ENCODE measurements at places on chromosomes 13 and 19.

DNA sequence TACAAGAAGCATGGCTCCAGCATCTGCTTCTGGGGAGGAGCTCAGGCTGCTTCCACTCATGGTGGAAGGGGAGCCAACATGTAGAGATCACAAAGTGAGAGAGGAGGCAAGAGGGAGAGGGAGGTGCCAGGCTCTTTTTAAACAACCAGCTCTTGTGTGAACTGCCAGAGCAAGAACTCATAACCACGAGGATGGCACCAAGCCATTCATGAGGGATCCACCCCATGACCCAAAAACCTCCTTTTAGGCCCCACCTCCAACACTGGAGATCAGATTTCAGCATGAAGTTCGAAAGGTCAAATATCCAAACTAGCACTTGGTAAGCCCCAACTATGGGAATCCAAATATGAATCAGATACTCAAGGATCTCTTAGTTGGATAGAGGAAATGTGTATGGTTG, 131.2 kb downstream of the RXFP2 start:
- DNase-seq: no peak

GRCh38 chr13:60175571-60175970, 11.8 kb upstream of the DIAPH3 start:
- DNase-seq: no peak

- no peak for DNase-seq
These were observed 133.2 kb downstream of the MRPL57 start for GRCh38 chr13:21309542-21310172.

DNA sequence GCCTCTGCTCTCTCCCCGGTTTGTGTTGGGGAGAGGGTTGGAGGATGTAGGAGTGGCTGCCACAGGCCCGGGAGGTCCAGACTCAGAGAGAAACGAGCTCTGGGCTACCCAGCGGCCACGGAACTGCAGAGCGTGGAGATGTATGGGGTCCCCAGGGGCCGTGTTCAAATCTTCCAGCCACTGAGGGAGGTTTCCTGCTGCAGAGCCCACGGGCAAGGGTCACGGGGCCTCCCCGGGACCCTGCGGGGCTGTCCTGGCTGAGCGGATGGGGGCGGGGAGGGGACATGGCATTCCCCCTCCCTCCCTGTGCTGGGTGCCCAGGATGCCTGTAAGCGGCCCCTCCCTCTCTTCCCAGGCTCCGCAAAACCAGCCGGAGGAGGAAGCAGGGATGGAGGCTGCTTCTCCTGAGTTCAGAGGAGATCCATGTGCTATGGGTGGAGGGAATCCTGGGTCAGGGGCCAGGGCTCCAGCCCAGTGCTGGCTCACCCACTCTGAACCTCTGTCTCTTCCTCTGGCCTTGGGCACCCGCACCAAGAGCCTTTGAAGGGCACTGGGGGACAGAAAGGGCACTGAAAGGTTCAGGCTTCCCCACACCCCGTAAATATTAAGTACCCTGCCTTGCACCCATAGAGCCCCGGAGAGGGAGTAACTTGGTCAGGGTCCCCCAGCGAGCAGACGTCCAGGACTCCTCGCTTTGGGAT, 22.6 kb downstream of the SMIM24 start:
- no peak for DNase-seq

GRCh38 chr13:32159137-32159869, 127.7 kb downstream of the FRY start:
- no peak for DNase-seq

DNA sequence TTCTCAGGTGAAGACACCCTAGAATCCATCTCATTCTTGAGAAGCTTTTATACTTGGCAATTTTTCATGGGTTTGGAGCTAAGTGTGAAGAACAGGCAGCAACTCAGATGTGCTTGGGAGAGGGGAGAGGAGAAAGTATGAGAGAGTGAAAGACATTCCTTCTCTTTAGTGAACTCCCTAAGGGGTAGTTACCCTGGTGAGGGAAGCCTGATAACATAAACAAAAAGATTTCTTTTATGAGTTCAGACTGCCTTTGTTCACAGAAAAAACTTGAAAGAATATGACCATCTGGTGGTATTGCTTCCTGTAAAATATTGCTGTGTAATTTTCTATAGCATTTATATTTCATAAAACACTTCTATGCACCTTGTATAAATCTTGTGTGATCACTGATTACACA, at the start of gene STOML3:
Gene STOML3, minus strand, starts transcription at position 139 of the 400 bp plus-strand sequence. Its CDS starts 110 bp downstream, at position 29.
- no peak for DNase-seq

DNA sequence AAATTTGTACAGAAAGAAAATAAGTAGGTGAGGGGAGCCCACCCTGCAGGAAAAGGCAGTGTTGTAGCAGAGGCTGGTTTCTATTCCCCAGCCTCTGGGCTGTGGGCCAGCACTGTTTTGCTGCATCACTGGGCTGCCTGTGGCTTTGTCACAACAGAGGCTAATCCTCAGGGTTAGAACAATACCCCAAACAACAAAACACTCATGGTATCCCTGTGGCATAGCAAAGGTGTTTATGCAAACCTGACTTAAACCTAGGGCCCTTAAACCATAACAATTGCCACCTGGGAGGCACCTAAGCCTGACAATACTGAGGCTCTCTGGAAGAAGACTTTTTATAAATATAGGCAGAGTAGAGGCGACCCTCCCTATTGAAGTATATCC, 314.7 kb downstream of the OLFM4 start:
- no peak for DNase-seq

DNA sequence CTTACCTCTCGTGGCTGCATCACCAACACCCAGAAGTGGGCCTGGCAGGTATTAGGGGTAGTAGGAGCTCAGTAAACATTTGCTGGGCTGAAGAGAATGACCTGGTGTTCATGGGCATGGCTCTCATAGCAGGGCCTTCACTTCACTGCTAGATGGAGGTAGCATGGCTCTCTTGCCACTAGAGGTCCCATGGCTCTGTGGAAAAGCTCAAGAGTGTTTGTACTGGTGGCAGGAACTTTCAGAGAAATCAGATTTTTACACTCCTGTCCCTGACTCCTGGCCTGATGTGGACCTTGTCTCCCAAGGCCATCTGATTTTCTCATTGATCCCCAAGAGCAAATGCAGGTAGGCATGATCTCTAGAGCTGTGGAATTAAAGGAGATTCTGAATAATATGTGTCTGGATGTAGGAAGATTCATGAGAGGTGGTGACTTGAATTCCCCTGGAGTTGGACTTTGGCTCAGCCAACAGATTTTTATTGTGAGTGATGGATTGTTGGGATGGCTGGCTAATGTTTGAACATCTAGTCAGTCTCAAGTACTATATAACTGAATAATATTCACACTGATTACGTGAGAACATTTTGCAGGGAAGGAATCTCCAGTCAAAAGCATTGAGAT, 5.7 kb downstream of the ZNF574 start:
- no peak for DNase-seq

DNA sequence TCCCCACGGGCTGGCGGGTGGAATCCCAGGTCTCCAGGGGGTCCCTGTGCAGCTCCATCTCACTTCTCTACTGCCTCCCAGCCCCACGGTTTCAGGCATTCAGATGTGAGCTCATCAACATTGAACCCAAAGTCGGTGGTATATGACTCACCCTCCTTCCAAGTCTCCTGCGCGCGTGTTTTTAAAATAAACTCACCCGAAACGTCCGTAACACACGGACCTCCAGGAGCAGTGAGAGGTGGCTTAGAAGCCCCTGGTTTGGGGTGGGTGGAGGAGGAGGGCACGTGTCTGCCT, 14.0 kb upstream of the CRTC1 start:
- DNase-seq: no peak

- no peak for DNase-seq
These were observed 35.6 kb downstream of the ATP11A start for GRCh38 chr13:112725346-112726015.

- no peak for DNase-seq
These were observed 55.5 kb upstream of the SERP2 start for GRCh38 chr13:44318161-44318560.

- DNase-seq: no peak
These were observed 230.2 kb downstream of the TDRD3 start for GRCh38 chr13:60627071-60627686.

- DNase-seq: no peak
These were observed 143.8 kb upstream of the ZNF507 start for GRCh38 chr19:32201636-32202051.

GRCh38 chr13:78102121-78102677, 183.6 kb upstream of the EDNRB start:
- DNase-seq: no peak

DNA sequence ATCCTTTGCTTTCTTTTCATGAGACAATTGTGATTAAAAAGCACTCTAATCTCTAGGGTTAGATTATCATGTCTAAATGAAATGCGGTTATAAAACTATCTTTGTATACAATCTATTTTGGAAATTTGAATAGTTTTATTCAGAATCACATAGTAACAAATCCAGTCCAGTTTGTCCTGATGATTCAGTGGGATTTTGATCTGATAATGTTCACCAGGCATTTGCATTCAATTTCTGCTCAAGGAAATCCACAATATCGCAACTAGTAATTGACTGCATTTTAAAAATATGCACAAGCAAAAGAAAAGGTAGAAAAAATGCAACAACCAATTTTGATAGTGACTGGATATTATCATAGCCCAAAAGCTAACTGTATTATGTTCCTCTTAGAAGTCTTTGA, 63.8 kb downstream of the ITGBL1 start:
- no peak for DNase-seq

DNA sequence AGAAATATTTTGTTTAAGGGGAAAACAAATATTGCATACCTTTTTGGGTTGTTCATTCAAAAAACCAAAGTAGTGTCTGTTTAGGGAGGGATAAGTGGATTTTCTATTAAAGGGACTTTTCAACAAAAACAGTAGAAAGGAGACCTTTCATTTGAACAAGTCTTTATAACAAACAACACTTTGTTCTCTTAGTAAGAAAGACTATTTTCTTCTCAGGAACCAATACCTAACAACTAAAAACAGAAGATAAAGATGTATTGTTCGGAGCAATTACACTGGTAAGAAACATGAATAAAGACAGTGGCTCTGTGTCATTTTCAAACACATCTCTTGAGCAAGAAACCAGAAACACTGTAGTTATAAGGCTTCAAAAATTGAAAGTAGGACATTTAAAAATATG, 1610.1 kb upstream of the PCDH20 start:
- no peak for DNase-seq

DNA sequence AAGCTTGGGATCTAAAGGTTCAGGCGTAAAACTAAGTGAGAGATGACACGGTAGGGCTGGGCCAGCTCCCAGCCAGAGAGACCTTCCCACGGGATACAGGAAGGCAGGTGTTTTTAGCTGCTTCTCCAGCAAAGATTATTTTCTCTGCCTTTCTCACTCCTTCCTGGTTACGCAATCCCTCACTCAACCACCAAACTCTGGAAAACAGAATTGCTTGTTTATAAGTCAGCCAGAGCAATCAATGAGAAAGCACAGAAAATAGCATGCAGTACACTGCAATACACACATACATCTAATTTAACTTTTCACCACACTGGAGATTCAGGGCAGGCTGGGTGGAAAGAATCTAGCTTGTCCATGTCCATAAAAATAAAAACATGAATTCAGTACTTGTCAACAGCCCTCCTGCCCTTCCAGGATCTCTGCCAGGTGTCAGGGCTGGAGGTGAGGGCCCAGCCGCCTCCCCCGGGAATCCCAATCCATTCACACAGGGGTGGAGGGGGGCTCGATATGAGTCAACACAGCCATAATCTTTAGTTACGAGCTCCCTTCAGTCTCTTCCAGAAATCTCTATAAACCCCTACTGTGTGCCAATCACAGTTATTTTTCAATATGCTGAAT, 12.2 kb downstream of the RHPN2 start:
- no peak for DNase-seq

GRCh38 chr19:42269478-42270345, 660 bp downstream of the CIC start:
- DNase-seq: no peak

GRCh38 chr19:35883882-35884281, 15.5 kb downstream of the APLP1 start:
- no peak for DNase-seq

DNA sequence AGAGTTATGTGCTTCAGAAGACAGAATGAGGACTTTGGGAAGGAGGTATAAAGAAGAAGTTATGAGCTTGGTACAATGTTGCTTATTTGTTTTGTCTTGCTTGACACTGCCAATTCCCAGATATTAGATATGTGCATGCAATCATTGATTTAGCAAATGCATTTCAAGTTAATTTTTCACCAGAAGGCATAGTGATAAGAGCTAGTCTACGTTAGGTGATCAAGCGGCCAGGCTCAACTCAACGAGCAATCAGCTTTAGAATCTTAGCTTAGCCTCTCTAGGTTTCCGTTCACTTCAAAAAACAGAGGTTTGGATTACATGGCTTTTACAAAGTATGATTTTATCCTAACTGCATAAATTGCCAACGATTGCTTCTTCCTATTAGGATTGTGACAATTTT, 81.6 kb upstream of the POSTN start:
- DNase-seq: no peak

GRCh38 chr19:35828692-35829301, 16.2 kb upstream of the PRODH2 start:
- peak; percentile 30 for DNase-seq

DNA sequence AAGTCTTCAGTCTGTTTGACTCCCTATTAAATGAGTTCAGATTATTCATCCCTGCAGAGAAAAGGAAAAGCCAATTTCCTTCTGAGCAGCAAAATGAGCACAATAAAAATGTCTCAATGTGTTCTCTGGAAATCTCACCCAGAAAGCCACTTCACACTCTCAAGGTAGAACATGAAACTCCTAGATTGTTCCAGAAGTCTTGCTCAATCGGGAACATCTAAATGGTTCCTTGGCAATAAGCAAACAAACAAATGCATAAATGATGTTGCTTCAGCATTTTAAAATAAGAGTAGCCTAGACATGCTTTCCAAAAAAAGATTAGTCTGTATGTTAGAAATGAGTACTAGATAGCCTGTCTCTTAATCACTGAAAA, 59.7 kb upstream of the TNFRSF19 start:
- DNase-seq: no peak

- DNase-seq: no peak
These were observed 380.9 kb upstream of the HTR2A start for GRCh38 chr13:47277774-47278173.

- DNase-seq: no peak
These were observed 396.0 kb downstream of the IRS2 start for GRCh38 chr13:109390391-109390790.

DNA sequence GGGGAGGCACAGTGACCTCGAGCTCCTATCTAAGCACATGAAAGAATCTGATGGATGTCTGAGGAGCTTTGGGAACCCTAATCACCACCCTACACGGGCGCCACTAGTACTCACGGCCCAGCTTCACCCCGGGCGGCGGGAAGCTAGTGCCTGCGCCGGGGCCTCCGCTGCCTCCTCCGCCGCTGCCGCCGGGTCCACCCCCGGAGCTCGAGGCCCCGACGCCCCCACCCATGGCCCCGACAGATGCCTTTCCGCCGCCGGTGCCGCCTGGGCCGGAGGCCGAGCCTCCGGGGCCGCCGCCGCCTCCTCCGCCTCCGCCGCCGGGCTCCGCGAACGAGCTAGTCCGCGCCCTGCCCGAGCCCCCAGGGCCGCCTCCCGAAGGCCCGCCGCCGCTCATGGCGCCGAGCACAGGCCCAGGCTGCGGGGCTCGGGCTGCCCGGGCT, 312 bp downstream of the GSK3A start:
- no peak for DNase-seq

- DNase-seq: no peak
These were observed 6.3 kb downstream of the CILP2 start for GRCh38 chr19:19544257-19544953.

Data from naive thymus-derived CD4-positive, alpha-beta T cell (primary cell).